ENCODE measurements at places on chromosomes 16 and 17.

DNA sequence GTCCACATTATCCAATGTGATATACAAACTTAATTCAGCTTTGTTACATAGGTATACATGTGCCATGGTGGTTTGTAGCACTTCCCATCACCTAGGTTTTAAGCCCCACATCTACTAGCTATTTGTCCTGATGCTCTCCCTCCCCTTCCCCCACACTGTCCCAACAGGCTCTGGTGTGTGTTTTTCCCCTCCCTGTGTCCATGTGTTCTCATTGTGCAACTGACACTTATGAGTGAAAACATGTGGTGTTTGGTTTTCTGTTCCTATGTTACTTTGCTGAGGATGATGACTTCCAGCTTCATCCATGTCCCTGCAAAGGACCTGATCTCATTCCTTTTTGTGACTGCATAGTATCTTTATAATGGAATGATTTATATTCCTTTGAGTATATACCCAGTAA is 196.7 kb downstream of the CDH11 start:
- no peak for DNase-seq

GRCh38 chr16:54318941-54319340 is 32.4 kb upstream of the IRX3 start:
- no peak for DNase-seq

DNA sequence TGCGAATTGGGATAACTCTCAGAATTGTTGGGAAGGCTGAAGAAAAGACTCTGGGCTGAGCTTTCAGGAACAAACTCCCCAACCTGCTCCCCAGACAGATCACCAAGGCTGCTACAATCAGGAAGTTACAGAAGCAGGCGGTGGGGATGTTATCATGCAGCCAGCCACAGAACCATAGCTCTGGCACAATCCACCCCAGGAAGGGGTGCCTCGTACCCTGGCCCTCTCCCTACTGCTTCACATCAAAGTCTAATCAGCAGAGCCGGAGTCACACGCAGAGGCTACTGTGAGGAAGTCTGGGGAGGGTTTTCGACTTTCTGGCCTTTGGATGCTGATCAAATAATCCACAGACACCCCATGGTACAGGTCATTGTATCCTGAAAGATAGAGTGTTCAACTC is 86.8 kb downstream of the NTN1 start:
- no peak for DNase-seq

- no peak for DNase-seq
Measured at GRCh38 chr16:49556606-49557446, 183.2 kb downstream of the C16orf78 start.

- no peak for DNase-seq
Measured at GRCh38 chr17:66540131-66540781, 237.8 kb downstream of the PRKCA start.

DNA sequence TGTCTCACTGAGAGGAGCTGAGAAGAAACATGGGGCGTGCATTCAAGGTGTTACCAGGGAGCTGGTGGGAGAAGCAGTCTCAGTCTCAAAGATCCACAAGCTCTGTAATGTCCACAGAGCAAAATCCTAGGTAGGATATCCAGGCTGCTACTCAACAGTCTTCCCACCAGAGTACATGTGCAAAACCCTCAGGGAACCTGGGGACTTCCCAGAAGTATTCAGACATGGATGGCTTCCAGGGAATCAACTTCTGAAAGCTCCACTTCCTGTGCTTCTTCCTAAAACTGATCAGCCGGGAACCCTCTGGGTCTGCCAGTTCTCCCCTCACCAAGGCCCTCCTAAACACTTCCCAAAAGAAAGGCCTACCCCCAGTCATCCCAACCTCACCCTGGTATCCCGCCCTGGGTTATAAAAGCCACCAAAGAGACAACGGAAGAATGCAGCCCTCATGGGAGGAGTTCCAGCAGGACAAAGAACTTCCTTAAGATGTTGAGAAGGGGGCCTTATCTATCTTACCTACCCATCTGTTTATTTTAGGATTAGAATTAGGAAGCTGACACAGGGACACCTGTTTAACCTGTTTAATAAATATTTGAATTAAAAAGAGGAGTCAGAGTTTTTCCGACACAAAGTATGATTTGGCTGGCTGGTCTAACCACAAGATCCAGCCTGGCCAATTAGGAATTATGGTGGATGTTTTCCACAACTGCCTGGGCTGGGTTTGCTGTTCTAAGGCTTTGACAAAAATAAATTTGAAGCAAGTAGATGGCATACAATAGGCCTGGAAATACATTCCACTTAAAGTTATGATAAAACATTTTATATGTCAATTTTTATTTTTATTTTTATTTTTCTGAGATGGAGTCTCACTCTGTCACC is 37.0 kb downstream of the CUEDC1 start:
- DNase-seq = no peak

DNA sequence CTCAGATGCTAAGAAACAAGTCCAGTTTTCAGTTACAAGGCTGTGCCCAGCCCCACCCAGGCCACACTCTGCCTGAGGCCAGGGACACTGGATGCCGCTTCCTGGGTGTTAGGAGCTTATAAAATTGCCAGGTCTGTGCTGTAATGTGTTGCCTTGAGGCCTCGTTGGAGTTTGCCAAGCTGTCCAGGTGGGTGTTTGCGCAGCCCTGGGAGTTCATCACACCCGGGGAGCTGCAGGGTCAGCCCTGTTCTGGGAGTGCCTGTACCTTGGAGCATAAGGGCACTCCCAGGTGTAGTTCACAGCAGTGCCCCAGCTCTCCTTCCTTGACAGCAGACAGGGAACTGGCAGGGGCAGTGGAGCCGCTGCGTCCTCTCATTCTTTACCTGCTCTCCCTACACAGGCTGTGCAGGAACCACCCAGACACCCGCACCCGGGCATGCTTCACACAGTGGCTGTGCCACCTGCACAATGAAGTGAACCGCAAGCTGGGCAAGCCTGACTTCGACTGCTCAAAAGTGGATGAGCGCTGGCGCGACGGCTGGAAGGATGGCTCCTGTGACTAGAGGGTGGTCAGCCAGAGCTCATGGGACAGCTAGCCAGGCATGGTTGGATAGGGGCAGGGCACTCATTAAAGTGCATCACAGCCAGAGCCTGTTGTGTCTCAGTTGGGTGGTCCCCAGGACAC is 1.6 kb downstream of the GFER start:
- no peak for DNase-seq

- DNase-seq = no peak
Measured at GRCh38 chr16:49644145-49644463, 211.8 kb downstream of the ZNF423 start.

GRCh38 chr16:58628845-58629732 is 537 bp downstream of the CNOT1 start:
- DNase-seq = peak; percentile 18

- DNase-seq = no peak
Measured at GRCh38 chr17:19928299-19928698, 49.3 kb downstream of the AKAP10 start.

GRCh38 chr16:84986879-84987278 is 24.5 kb downstream of the ZDHHC7 start:
- DNase-seq = no peak

DNA sequence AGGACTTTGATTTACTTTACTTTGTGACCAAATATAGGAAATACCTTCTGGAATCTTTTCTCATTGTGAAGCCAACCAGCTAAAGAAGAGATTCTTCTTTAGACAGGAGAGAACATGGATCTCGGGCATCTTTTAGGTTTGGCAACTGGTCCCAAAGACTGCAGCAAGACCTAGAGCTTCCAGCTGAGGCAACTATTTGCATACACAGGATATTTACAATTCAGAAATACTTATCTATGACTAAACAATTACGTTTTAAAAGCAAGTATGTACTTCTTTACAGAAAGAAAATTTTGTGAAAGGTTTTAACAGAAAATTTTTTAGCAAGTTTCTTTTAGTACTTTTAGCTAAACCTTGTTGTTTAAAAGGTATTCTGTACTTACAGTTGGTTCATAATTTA is 106.5 kb downstream of the MAP2K4 start:
- DNase-seq = no peak

- DNase-seq = no peak
Measured at GRCh38 chr17:80012765-80013741, 22.6 kb downstream of the TBC1D16 start.

- no peak for DNase-seq
Measured at GRCh38 chr16:88531931-88532433, 38.2 kb upstream of the ZC3H18 start.

GRCh38 chr17:72726936-72727335 is 365.6 kb downstream of the SLC39A11 start:
- DNase-seq = no peak

- no peak for DNase-seq
Measured at GRCh38 chr16:50694206-50694605, 800 bp downstream of the NOD2 start.

- DNase-seq = no peak
Measured at GRCh38 chr17:79041723-79042420, 17.9 kb downstream of the C1QTNF1 start.

DNA sequence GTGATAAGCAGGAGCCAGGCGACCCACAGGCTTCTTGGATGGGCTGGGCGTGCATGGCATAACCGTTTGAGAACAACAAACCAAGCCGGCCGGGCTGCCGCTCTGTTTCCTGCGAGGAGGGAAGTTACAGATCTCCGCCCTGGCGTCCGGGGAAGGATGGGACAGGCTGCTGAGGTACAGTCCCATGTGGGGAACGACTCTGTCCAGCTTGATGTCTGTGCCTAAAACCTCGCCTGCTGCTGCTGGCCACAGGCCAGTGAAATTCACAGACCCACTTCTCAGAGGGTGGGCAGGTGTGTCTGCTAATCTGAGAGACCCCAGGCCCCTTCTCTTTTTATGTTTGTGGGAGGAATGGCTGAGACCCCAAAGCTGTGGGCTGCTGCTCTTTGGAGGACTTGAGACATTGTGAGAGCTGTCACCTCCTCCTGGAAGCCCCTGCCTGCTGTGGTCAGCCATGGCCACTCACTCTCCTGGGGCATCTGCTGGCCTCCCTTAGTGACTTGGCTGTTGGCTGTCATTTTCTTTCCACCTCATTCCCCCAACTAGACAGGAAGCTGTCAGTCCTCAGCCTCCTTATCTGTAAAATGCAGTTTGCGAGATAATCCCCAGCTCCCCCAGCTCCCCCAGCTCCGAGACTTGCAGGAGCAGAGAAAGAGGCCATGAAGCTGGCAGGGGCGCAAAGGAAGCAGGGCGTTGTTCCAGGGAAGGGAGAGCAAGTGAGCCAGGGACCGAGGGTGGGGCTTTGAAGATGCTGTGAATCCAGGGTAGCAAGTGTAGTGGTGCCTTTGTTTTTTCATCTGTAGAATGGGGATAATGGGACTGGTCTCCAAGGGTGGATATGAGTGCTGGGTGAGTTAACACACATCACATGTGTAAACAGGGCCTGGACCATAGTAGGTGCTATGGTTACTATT is 51.0 kb downstream of the CMIP start:
- DNase-seq = no peak

DNA sequence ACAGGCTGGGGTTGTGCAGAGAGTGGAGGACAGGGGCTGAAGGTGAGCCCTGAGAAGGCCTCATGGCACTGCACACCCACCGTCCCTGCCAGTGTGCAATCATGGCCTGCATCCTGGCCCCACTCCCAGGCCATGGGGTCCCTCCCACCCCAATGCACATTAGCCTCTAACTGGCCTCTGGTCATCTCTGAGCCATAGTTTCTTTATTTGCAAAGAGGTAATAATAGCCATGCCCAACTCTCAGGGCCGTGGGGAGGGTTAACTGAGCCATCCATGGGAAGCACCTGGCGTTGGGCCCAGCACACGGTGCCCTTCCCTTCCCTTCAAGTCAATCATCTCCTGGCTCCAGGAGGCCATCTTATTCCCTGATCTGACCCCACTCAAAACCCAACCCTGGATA is 10.8 kb upstream of the ITGA3 start:
- DNase-seq = no peak

GRCh38 chr17:37399265-37399803 is 7.3 kb downstream of the ACACA start:
- DNase-seq = no peak

DNA sequence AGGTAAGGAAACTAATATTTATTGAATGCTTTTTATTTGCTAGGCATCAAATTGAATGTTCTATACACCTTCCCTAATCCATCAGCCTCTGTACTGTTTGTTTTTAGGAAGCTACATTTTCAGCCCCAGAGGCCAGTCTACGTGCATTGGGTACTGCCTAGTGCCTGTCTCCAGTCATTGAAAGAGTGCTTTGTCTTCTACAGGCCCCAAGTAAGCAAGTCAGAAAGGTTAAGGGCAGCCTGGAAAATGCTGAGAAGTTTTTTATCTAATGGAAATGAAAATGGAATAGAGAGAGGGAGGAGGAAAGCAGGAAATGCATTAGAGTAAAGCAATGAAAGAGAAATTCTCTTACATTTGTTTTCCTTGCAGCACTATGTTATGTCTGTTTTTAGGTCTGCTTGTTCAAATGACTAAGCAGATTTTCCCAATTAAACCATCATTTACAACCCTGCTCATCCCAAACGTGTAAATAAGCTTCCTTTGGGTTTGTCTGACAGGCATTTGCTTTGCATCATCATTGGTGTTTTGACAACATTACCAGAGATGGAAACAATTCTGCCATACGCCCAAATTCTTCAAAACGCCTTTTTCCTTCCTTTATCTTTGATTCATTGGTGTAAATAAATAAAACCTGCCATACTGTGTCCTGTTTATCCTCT is 116.0 kb upstream of the GOT2 start:
- no peak for DNase-seq

DNA sequence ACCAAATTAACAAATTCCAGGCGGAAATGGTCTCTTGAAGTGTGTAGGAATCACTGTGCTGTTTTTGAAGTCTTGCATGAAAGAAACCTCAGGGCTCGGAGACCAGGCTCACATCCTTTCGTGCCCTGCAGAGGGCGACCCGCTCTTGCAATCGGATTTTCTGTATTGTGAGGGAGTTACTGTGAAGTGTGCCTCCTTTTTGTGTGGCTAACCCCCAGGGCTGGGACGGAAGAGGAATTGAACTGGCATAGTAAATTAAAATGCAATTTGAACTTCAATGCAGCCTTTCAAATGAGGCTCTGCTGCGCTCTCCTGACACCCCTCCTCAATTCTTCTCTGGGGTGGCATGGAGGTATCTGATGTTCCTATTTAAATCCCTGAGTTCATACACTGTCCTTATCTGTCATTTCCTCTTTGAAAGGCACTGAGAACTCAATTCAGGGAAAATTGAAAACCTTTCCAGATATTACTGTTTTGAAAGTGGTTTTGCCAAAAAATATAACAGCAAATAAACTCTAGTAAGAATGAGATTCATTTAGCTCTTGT is 51.5 kb upstream of the MGAT5B start:
- peak; percentile 45 for DNase-seq

GRCh38 chr17:15342460-15342859 is 1.1 kb upstream of the TEKT3 start:
- no peak for DNase-seq

DNA sequence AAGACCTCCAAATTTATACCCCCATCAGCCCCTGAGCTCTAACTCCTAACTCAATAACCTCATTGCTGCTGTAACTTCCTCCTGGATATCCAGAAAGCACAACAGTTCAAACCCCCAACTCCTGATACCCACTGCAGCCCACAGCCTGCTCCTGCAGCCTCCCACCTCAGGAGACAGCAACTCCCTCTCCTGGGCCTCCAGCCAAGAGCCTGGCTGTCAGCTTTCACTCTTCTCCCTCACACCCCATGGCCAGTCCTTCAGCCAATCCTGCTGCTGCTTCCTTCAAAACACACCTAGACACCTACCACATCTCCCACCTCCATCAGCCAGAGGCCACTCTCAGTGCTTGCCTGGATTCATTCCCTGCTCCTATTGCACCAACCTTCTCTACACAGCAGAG is 5.4 kb downstream of the GINS2 start:
- DNase-seq = no peak

- DNase-seq = no peak
Measured at GRCh38 chr16:51464996-51465395, 313.9 kb upstream of the SALL1 start.
